ENCODE measurements at places on chromosomes 3 and 15. TPM values are rescaled to one million over a fixed set of nuclear protein-coding genes. Genes with fewer than 3 reads are reported as not detected.

DNA sequence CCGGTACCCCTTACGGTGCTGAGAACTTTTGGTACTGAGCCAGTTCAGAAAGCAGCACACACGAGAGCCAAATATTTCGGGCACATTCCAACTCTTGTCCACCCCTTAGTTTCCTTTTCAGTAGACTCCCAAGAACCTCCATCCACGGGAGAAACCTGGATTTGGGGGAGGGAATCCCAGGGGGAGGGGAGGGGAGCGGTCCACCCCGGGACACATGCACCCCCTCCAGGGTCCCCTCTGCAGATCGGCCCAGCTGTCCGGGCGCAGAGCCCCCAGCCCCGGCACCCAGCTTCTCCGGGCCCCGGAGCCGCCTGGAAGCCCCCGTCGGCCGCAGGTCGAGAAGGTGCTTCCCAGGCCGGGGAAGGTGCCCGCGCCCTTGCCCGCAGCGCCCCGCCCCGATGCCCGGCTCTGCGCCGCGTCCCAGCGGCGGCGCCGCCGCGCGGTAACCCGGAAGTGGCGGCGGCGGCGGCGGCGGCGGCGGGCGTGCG, 455 bp upstream of the ABHD17C start:
- peak; percentile 33 for DNase-seq

- DNase-seq = no peak
Measured at GRCh38 chr15:40252438-40253166, 13.7 kb downstream of the PAK6 start.

The PP2D1 gene
- total RNA-seq = not detected

- no peak for DNase-seq
Measured at GRCh38 chr15:31376511-31376910, 49.9 kb downstream of the KLF13 start.

The CCDC12 gene
- 24.2 TPM for total RNA-seq

All from left cardiac atrium (tissue), 4 donors.